GM12864 (cell line): ENCODE measurements at places on chromosomes 12 and 14.

DNA sequence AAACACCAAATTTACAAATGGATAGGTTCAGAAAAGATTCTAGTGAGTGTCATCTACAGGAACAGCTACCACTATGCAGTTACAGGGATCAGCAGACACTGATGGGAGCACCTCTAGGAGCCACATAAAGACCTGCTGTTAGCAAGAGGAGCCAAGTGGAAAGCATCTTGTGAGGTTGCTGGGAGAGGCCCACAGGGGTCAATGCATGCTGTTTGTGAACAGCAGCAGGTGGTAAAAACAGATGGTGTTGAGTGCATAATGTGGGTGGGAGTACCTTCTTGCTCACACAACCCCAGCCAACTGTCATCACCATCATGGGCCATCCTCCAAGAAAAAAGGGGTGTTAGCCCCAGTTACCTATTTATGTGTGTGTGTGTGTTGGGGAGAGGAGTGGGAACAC, 215.2 kb upstream of the SSTR1 start:
- DNase-seq = no peak

- no peak for DNase-seq
These were observed 26.6 kb downstream of the ASCL4 start for GRCh38 chr12:107801150-107801549.

- DNase-seq = no peak
These were observed 7.7 kb downstream of the GPR33 start for GRCh38 chr14:31480156-31480555.

DNA sequence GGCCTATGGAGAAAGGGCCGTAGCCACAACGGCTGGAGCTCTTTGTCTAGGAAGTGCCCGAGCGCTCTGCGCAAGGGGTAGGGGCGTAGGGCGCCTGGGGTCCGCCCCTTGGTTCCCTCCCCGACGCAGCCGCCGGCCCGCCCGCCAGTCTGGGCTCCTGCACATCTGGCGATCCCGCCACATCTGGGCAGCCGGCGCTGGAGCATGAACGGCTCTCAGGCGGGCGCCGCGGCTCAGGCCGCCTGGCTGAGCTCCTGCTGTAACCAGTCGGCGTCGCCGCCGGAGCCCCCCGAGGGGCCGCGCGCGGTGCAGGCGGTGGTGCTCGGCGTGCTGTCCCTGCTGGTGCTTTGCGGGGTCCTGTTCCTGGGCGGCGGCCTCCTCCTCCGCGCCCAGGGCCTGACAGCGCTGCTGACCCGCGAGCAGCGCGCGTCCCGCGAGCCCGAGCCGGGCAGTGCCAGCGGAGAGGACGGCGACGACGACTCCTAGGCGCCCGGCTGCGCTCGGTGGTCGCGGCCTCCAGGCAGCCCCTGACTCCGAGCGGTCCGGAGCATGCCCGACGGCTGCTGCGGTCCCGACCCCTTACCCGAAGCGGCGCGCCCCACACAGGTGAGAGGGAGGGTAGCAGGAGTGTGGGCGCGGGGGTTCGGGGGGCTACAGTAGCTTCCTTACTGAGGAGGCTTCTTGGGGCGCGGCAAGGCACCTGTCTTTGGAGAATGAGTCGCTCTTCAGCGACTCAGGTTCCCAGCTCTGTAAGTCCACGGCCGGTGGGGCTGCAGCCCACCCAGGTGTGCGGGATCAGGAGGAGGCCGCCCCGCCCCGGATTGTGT, at the start of gene SMIM41:
Gene SMIM41 (plus strand): TSS at position 129 of the 827 bp plus-strand sequence. CDS start 76 bp downstream, at position 205.
- DNase-seq = no peak
